GM12878 (cell line): ENCODE measurements at places on chromosomes 11 and 22.
A peak's percentile ranks its signal among the peaks of the same experiment; 100 is the strongest.

- no peak for DNase-seq
Measured at GRCh38 chr11:96863520-96863919, 473.7 kb downstream of the JRKL start.

- no peak for DNase-seq
Measured at GRCh38 chr11:104095791-104096190, 59.4 kb downstream of the DDI1 start.

- DNase-seq: peak; percentile 9
Measured at GRCh38 chr22:44550711-44551491, 52.9 kb upstream of the RTL6 start.

GRCh38 chr11:62593434-62594044 lies 2.2 kb upstream of the TUT1 start:
- no peak for DNase-seq
